Hair follicle dermal papilla cell (primary cell): ENCODE measurements at places on chromosomes 7 and 10. TPM values are rescaled to one million over a fixed set of nuclear protein-coding genes. Genes with fewer than 3 reads are reported as not detected.

Gene PGAM2
- 0.24 and 0.32 TPM in 2 replicates for total RNA-seq

Gene ZNF789
- total RNA-seq: 5.3 and 6.5 TPM in 2 replicates

Gene PHYHIPL
- total RNA-seq: not detected in 2 replicates

Gene GFRA1
- total RNA-seq: 26.1 and 31.3 TPM in 2 replicates

Gene SFTPA1
- total RNA-seq: not detected in 2 replicates

Gene ACTA2
- 271 and 376 TPM in 2 replicates for total RNA-seq

Gene PLA2G12B
- not detected in 2 replicates for total RNA-seq

Gene EN2
- not detected in 2 replicates for total RNA-seq

Gene CYP2E1
- total RNA-seq: 1.3 and 1.5 TPM in 2 replicates

Gene ENTPD7
- 43.5 and 52.9 TPM in 2 replicates for total RNA-seq

Gene MAT1A
- total RNA-seq: not detected in 2 replicates

Gene PNLIPRP3
- 0.12 TPM in 1 of 2 replicates, not detected in the other for total RNA-seq

Gene SPACDR
- 0.32 TPM in 1 of 2 replicates, not detected in the other for total RNA-seq

Gene ANXA8L1
- total RNA-seq: 0.81 TPM in 1 of 2 replicates, not detected in the other

Gene NUTM2E
- not detected in 2 replicates for total RNA-seq

Gene NAMPT
- total RNA-seq: 30.6 and 51.9 TPM in 2 replicates

Gene TMEM229A
- not detected in 2 replicates for total RNA-seq

Gene HTRA1
- 389 and 428 TPM in 2 replicates for total RNA-seq

Gene NXPH1
- total RNA-seq: not detected in 2 replicates

Gene CHST3
- total RNA-seq: 52.9 and 55.5 TPM in 2 replicates

Gene MCM7
- 12.5 and 12.8 TPM in 2 replicates for total RNA-seq

Gene MMD2
- total RNA-seq: not detected in 2 replicates

Gene HIPK2
- total RNA-seq: 15.7 TPM in 2 replicates

Gene ARID5B
- 113 and 139 TPM in 2 replicates for total RNA-seq

Gene NANOS1
- 0.61 and 1.5 TPM in 2 replicates for total RNA-seq

Gene FXYD4
- total RNA-seq: not detected in 2 replicates

Gene PRSS37
- total RNA-seq: not detected in 2 replicates

Gene CCDC3
- 0.36 and 1.5 TPM in 2 replicates for total RNA-seq

Gene SUMF2
- total RNA-seq: 218 and 232 TPM in 2 replicates
